ENCODE measurements at places on chromosomes 1 and 21.

GRCh38 chr1:193540511-193540910 lies 354.1 kb upstream of the B3GALT2 start:
- DNase-seq, result no peak

DNA sequence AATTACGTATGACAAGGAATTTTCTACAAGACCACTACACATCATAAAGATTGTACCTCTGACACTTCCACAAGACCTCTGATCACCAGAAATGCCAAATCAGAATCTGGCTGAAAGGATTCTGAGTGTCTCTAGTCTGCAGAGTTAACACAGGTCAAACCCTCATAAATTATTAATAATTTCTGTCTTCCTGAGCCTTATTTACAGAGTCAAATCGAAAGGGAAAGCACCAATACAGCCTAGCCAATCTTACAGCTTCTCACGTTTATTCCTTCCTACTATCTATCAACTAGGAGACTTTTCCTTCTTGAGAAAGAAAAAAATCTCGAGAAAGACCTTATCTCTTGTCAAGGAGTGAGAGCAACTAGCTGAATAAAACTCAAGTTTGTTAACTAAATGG lies 2151.6 kb downstream of the MRPL39 start:
- DNase-seq, result no peak

- DNase-seq, result no peak
Measured at GRCh38 chr1:9628541-9629444, 22.7 kb upstream of the PIK3CD start.

DNA sequence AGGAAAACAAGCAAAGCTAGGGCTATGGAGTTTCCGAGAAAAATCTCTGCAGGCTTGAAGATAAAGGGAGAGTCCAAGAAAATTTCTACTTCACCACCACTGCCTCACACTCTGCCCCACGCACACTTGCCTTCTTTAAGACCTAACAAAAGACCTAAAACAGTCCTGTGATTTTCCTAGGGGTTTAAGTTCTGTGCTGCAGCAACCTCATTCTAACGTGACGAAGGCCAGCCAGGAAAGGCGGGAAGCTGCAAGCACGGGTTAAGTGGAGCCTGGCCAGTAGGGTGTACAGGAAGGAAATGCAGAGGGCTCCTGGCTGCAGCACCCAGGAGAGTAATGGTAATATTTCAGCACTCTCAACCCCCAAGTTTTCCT lies 1.5 kb downstream of the SPATA6 start:
- no peak for DNase-seq

DNA sequence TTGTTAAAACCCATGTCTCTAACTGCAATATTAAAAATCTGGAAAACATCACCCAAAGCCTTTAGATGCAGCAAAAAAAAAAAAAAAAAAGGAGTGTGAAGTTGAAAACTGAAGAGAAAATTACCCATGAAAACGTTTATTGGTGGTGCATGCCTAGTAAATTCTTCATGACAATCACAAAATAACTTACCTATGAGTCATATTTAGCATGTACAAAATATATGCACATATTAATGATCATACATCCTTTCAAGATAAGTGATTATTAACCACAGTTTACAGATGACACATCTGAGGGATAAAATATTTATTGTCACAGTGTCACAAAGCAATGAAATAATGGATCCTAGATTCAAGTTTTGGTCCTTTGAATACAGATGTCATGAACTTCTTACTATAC lies 505.2 kb upstream of the NR5A2 start:
- no peak for DNase-seq

GRCh38 chr21:38499296-38499695 lies 1.0 kb upstream of the ERG start:
- DNase-seq, result no peak

All from SK-N-MC (cell line).